KBM-7 (cell line): ENCODE measurements at places on chromosomes 7 and 10.
A peak's percentile ranks its signal among the peaks of the same experiment; 100 is the strongest.

DNA sequence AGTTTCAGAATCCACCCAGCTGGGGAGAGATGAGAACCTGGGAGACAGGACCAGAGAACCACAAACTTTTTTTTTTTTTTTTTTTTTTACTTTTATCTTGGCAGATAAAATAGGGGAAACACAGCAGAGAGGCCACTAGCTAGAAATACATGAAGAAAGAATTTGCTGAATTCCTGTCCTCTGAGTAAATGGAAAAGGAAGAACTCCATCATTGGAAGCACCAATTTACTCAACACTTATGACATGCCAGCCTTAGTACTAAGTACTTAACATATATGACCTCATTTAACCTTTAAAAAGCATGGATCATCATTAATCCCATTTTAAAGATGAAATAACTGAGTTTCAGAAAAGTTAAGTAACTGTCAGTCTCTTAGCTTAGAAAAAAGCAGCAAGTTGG lies 343.0 kb upstream of the NPSR1 start:
- DNase-seq, result no peak

DNA sequence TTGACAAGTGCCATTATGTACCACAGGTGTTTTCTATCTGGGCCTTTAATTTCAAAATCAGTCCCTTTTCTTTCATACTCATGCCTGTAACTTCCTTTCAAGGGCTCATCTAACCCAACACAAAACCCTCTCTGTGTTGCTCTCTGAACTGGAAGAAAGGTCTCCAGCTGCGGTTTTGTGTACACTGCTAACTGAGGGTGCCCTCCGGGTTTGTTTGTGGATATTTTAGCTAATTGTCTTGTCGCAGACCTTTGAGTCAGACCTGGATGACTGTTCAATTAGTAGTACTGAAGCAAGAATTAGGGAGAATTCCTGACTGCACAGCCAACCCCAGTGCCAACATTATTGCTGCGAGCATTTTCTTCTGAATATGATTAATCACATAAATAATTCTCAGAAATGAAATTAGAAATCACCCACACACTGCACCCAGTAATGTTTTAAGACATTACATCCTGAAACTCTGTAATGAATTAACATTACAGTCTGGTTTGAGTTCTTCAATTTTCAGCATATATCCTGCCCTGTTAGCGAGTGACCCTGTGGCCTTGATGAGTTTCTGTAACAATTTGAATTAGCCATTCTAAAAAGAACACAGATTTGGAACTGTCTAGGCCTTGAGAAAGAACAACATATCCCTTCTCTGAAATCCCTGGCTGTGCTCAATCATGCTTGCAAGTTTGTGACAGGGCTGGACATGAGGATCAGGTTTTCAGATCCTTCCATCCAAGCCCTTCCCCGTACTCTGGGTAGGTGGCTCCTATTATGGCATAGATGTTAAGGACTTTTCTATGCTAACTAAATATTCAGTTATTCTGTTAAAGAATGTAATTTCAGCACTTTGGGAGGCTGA lies 460.1 kb downstream of the PLXDC2 start:
- DNase-seq, result no peak

DNA sequence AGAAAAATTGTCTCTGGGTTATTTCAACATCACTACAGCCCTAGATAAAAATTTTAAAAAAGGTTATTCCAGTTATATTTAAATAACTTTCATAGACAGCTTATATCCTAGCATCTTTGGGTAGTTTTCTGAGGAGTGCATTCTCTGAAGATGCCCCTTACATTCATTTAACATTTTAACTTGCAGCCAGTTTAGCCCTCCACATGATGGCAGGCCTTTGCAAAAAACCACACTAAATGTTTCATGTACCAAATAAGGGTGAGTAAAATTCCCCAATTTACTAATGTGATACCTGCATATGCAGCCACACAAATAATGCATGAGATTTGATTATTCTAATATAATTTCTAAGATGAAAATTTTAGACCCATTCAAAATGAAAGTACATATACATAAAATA lies 108.4 kb upstream of the ZWINT start:
- no peak for DNase-seq

GRCh38 chr10:104328646-104328895 lies 9.7 kb downstream of the ITPRIP start:
- DNase-seq, result no peak

DNA sequence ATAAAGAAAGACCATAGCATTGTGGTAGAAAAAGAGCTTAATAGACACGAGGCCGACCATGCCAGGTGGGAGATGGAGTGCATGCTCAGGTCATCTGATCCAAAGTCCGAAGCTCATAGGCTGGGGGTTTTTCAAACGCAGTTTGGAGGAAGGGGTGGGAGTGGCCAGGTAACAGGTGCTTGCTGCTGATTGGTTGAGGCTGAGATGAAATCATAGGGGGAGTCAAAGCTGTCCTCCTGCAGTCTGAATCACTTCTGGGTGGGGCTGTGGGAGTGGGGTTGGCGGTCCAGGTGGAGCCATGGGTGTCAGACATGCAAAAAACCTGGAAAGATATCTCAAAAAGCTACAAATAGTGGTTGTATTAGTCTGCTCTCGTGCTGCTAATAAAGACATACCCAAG lies 2.8 kb upstream of the ERCC6 start:
- DNase-seq, result no peak

- DNase-seq, result no peak
Observed at GRCh38 chr10:49144058-49144720, 10.4 kb upstream of the FAM170B start.

DNA sequence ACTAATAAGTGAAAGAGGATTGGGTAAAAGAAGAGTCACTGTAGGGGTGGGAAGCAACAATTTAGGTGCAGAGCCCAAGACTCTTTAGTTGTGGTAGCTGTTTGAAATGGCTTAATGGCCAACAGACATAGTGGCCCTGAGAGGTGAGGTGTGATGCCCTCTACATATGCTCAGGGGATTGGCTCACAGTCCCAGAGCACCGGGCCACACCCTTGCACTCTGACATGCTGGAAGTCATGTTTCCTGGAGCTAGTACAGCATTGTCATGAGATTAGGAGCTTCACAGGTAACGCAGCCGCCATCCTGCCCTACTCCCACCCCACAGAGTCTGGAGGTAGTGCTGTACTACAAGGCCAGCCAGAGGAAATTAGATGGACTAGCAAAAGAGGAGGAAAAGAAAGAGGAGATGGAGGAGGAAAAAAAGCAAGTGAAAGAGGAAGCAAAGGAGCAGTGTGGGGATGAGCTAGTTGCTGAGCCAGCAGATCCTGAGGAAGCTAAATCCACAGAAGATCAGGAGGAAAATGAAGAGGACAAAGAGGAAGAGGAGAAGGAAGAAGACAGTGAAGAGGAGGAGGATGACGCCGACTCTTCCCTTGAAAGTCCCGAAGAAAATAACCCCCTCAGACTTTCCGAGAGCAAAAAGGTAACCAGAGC lies 14.8 kb upstream of the FLNC start:
- no peak for DNase-seq

- no peak for DNase-seq
Observed at GRCh38 chr7:69510114-69510513, 88.2 kb upstream of the AUTS2 start.

GRCh38 chr10:106571192-106571946 lies 593.1 kb downstream of the SORCS1 start:
- peak; percentile 18 for DNase-seq

GRCh38 chr7:14252458-14252857 lies 263.0 kb upstream of the ETV1 start:
- no peak for DNase-seq

- no peak for DNase-seq
Observed at GRCh38 chr10:576130-576465, 113.4 kb downstream of the DIP2C start.

DNA sequence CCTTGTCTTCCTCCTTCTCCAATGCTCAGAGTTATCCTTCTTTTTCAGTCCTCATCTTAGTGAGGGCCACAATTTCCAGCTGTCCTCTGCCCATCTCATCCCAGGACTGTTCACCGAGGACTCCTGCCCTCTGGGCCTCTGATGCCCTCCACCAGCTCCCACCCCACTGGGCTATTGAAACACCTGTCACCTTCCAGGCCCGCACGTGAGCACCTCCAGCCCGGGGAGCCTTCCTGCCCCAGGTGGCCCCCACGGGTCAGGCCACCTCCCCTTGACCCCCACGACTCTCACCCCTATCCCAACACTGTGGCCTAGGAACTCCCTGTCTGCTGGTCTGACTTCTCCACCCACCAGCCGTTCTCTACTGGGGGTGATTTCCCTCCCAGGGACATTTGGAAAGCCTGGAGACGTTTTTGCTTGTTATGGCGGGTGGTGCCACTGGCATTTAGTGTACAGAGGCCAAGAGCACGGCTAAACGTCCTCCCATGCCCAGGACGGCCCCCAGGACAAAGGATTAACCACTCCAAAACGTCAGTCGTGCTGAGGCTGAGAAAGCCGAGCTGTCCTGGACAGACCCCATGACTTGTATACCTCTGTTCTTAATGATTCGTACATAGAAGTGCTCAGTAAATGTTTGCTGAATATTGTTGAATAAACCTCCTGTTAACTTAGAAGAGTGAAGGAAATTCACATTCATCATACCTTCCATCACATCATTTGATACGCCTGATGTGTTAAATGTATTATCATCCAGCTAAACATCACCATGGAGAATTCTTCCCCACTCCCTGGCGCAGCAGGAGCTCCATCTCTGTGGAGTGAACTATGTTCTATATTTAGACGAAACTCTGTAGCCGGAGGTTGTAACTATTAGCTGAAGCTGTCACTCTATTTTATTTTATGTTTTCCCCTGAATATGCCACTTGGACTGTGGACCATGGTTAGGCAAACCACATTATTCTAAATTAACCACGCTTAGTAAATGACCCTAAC lies 270.1 kb upstream of the SHH start:
- no peak for DNase-seq

DNA sequence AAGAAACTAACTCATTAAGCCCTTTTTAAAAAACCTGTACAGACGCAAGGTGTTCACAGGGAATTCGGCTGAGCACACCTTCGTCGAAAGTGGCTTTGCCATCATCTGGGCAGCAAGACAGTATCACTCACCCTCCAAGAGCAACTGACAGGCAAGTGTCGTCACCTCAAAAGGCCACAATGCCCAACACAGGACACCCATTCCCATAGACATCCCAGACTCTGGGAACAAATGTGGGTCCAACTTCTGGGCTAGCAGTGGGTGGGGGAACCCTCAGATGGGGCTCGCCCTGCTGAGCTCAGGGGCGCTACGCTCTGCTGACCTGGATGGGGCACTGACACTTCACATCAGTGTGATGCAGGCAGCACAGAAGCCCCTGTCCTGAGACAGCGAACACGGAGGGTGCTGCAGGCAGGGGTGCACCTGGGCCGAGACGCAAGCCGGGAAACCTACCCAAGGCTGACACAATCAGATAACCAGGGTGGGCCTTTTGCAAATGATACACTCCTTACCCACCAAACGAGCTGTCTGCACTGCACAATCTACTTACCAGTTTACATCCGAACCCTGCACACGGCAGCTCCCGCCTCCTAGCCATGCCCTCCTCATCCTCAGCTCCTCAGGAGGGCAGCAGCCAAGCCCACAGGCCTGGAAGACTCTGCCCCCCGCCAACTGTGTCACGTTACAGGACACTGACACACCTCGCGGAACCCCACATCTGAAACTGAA lies 1.7 kb downstream of the DIP2C start:
- no peak for DNase-seq

DNA sequence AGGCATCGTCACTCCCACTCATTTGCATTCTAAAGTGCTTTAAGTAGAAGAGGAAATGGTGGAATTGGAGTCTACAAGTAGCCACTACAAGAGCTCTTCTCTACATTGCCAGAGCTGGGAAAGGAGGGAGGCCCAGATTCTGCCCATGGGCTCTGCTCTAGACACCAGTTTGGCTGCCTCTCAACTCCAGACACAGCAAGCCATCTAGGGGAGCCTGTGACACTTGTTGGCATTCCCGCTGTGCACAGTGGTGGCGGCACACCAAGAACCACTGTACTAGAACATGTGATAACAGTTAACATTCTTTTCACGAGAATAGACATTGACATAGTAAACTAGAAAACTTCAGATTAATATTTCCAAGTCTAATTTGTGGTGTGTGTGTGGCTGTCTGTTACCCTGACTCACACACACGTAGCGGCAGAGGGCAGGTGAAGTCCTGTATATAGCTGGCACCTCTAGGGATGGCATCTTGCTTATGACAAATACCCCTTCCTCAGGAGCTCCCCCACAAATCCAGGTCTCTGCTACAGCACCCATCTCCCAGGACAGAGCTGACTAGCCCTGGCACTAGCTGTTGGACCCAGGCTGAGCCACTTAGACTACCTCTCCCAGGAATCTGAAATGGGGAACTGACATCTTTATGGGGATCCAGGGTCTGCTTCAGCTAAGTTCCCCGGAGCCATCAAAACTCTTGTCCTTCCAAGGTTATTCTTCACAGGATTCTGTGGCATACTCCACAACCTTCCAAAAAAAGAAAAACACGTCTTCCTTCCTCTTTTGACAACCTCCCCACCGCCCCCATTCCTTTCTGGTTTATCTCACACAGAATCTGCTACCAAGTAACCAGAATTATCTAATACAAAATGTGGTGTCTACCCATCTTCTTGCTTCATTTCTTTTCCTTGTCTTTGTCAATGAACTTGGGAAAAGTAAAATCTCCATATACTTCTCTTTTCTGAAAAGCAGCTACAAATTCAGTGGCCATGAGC lies 54.7 kb upstream of the MRLN start:
- DNase-seq, result peak; percentile 46

GRCh38 chr10:29618341-29619171 lies 16.2 kb downstream of the SVIL start:
- no peak for DNase-seq

- no peak for DNase-seq
Observed at GRCh38 chr7:100745184-100745583, 11.8 kb downstream of the ZAN start.

- peak; percentile 74 for DNase-seq
Observed at GRCh38 chr10:119305860-119306513, 98.6 kb downstream of the GRK5 start.

- peak; percentile 46 for DNase-seq
Observed at GRCh38 chr7:120997882-120998474, 9.5 kb downstream of the CPED1 start.
